Putamen (tissue), 1 donor: ENCODE measurements at places on chromosomes 4 and X.

- DNase-seq = no peak
These were observed 468.9 kb upstream of the CTSO start for GRCh38 chr4:156422576-156422975.

GRCh38 chrX:47223476-47224250 lies 5.2 kb downstream of the CDK16 start:
- no peak for DNase-seq

- DNase-seq = no peak
These were observed 96.5 kb downstream of the DCAF12L1 start for GRCh38 chrX:126456136-126456535.

- DNase-seq = no peak
These were observed 56.5 kb downstream of the FBXL5 start for GRCh38 chr4:15598644-15599043.

GRCh38 chr4:137000432-137000831 lies 531.9 kb downstream of the PCDH18 start:
- no peak for DNase-seq

- no peak for DNase-seq
These were observed 9.2 kb upstream of the RBPJ start for GRCh38 chr4:26311633-26312032.

- DNase-seq = no peak
These were observed 102.5 kb upstream of the CASK start for GRCh38 chrX:42025861-42026260.

DNA sequence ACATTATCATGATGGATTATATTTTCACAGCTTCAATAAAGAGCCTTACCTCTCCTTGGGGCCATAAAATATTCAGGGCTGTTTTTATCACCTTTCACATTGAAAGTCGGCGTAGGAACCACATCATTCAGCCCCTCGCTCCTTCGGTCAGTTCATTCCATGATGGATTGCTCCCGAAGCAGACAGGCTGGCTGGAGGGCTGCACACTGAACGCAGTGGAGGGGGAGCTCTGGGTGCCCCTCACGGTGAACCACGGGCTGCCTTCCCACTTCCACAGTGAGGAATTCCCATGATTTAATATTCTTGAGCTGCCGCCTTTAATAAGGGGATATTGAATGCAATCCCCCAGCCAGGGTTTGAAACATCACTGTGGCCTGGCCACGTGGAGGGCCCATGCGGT lies 16.0 kb downstream of the PPP2R2C start:
- DNase-seq = no peak

DNA sequence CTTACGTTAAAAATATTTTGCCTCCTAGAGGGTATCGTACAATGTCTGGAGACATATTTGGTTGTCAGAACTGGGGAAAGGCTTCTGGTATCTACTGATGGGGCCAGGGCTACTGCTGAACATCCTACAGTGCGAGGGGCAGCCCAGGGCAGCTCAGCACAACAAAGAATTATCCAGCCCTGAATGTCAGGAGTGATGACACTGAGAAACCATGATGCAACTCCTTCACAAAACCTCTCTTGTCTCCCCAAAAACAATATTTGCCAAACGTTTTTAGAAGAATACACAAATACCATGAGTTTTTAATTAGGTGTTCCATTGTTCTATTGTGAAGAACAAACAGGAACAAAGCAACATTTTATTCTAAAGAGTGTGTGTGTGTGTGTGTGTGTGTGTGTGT lies 43.4 kb upstream of the CLNK start:
- no peak for DNase-seq

DNA sequence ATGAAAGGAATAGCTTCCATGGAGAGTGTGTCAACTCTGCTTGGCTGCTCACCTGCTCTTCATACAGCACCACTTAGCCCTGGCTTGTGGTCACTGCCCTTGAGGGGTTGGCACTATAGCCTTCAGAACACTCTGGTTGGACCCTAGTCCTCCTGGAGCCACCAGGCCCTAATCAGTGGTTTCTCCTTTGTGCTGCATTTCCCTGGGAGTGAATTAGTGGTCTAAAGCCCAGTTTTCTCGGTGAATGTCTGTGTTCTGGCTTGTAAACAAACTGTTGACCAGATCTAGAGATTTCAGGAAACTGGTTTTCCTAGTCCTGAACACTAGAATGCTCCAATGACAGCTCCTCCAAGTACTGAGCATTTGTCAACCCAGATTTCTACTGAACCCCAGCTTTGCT lies 28.6 kb upstream of the TMEM154 start:
- no peak for DNase-seq

DNA sequence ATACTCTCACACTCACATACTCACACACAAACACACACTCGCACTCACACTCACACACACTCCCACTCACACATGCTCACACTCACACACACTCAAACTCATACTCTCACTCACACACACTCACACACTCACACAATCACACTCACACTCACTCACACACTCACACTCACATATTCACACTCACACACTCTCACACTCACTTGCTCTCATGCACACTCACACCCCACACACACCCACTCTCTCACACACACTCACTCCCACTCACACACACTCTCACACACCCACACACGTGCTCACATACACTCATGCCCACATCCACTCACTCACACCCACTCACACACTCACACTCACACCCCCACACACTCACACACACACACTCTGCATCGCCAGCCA lies 4.9 kb upstream of the ATP2B3 start:
- no peak for DNase-seq

- DNase-seq = no peak
These were observed 40.6 kb downstream of the GUCY2F start for GRCh38 chrX:109441266-109441665.

DNA sequence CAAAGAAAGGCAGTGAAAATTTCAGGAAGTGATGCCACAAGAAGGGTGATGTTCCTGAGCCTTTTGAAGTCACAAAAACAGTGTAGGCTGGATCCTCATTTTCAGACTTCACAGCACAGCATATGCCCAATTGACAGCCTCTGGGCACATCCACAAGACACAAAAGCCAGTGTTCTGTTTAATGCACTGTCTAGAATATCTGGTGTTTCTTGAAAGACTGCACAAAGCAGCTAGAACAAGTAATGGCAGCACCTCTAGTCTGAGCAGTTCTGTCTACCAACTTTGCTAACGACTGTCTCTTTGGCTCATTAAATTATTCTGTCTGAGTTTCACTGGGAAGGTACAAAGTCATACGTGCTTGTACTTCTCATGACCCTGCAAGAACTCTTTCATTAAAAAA lies 417.1 kb upstream of the GALNT7 start:
- DNase-seq = no peak

- DNase-seq = peak; percentile 86
These were observed 75.0 kb downstream of the MGST2 start for GRCh38 chr4:139740531-139741041.

DNA sequence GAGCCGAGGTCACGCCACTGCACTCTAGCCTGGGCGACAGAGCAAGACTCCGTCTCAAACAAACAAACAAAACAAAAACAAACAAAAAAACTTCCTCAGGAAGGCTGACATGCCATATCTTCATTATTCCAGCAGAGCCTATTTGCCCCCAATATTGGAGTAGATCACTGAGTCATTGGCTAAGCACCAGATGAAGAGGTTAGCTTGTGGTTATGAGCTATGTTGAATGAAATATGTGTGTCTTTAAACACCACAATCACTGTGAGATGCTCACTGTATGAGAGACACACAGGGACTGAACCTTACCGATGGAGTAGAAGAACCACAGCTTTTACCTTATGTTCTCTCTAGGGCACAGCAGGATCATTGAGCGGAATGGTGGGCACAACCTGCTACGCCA lies 122.1 kb upstream of the EOLA2 start:
- DNase-seq = no peak

- DNase-seq = no peak
These were observed 40.4 kb downstream of the NSG1 start for GRCh38 chr4:4427121-4427870.

GRCh38 chr4:92791871-92792440 lies 488.2 kb downstream of the GRID2 start:
- no peak for DNase-seq

DNA sequence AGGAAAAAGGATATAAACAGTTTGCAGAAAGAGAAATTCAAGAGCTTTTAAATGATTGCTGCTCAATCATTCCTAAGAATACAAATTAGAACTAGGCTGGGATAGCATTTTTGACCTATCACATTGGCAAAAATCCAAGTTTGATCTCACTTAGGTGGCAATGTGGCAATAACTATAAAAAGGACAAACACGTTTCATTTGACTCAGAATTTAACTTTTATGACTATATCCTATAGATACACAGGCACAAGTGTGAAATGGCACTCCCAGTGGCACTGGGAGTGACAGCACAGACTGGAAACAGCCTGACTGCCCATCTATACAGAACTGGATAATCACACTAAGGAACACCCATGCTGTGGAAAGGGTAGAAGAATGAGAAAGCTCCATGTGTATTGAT lies 11.1 kb downstream of the CENPU start:
- DNase-seq = no peak

- DNase-seq = no peak
These were observed 7.9 kb upstream of the CBR4 start for GRCh38 chr4:169017971-169018370.

- no peak for DNase-seq
These were observed 27.6 kb downstream of the ARFIP1 start for GRCh38 chr4:152807294-152807829.

DNA sequence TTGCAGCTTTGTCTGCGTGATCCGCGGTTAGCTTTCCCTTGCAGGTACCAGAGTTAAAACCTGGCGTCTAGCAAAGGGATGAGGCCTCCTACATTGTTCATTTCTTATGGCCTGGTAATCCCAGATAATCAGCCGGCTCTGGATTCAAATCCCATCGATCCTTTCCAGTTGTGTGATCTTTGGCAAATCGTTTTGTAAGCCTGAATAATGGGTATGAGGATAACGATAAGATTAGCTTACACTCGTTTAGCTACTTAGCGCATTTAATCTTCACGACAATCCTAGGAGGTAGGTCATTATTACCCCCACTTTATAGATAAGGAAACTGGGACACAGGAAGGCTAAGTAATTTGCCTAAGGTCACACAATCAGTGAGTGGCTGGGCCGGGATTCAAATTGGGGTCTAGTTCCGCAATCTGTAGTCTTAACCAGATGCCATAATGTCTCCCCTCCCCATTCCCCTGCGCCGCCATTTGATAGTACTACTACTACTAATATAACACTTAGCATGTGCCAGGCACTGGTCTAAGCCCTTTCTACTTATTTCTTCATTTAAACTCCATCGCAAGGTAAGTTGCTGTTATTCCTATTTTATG lies 1.7 kb upstream of the UBA1 start:
- no peak for DNase-seq

- DNase-seq = no peak
These were observed 30.7 kb downstream of the HS3ST1 start for GRCh38 chr4:11397819-11398610.

- DNase-seq = no peak
These were observed 65.2 kb upstream of the TLR2 start for GRCh38 chr4:153618833-153619232.

DNA sequence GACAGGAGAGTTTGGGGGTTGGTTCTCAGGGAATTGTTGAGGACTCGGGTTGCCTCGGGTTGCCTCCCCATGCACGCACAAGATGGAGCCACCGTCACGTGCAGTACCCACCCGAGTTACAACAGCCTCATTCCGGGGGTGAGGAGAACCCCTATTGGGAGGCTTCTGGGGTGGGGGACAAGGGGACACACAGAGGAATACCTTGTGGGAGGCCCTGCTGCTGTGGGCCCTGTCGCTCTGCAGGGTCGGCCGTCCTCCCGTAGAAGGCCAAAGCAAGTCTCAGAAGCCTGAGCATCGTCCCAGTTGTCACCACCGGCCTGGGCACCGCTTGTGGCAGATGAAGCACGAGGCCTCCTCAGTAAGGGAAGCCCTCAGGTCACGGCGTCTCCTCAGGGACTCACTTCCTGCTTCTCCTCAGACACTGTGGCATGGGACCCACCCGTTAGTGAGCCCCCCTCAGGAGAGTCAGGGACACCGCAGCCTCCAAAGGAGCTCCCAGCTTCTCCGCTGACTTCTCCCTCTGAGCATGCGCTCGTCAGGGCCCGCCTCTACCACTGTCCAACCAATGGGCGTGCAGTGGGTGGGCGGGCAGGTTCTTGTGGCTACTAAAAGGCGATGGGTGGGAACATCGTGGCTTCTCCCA lies at the start of gene CT55:
CT55 (minus strand) TSS at position 522 of the 643 bp plus-strand sequence; CDS start at position 295, 227 bp downstream.
- no peak for DNase-seq

DNA sequence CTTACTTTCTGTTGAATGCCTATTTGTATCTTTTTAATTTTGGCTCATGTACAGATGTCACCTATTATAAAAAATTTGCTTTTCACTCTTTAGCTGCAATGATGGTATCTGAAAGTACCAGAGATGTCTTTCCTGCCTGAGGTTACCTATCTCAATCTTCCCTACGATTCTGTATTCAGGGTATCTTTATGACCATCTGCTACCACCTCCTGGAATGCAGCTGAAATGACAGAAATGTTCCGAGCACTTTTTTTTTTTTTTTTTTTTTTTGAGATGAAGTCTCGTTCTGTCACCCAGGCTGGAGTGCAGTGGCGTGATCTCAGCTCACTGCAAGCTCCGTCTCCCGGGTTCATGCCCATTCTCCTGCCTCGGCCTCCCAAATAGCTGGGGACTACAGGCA lies 136.4 kb downstream of the REPS2 start:
- DNase-seq = peak; percentile 24

DNA sequence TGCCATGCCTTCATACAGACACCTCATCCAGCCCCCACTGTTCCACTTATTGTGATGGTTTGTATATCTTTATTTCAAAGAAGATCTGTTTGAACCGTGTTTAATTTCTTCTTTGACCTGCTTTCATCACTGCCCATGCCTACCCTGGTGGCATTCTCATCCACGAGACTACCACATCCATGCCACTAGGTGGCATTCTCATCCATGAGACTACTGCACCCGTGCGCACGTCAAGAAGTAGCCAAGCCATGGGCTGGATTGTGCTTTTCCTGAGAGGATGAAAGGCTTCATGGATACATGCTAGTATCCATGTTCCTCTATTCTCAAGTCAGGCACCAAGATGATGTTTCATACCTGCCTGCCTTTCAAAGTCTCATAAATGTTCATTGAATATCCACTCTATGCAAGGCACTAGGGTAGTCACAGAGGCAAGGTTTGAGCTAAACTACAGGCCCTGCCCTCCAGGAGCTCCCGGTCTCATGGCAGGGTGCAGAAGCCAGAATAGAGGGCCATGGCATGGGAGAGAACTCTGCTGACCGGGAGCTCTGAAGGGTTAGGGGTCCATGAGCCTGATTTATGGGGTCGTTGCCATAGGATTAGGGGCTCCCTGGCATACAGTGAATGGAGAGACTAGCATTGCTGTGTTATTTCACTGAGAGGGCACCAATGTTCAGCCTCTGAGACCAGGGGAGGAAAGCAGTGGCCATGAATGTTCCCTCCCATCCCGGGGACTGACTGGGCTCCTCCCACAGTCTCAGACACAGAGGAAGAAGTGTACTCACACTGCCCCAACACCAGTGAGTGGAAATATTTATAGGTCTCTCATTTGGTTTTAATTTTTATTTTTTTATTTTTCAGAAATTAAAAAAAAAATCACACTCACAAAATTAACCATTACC lies 24.8 kb upstream of the EOLA2 start:
- DNase-seq = peak; percentile 55
